Osteocyte (in vitro differentiated cells): ENCODE measurements at places on chromosomes 7 and 10. TPM values are rescaled to one million over a fixed set of nuclear protein-coding genes. Genes with fewer than 3 reads are reported as not detected.

DNA sequence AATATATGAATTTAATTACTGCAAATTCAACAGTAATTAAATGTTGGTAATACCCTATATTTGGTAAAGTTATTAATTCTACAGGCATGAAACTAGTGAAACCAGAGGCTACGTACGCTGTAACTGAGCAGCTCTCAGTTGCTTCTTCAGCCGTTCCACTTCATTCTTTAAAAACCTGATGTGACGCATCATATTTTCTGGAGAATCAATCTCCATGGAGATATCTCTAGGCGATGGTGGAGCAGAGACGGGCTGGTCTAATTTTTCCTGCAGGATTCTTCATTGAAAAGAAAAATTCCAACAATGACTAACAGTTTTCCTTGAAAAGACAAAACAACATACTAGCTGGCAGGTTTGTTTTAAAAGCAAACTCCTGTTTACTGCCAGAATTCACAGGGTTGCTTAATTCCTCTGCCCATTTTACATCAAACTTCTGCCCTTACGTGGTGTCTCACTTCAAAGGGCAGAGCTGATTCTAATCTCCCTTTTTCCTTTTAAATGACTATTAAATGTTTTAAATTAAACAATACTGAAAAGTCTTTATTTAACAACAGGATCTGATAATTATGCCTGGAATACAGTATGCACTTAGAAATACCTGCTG lies 59.4 kb upstream of the MRLN start:
- no peaks in the 10 kb centered on the region for H3K27me3 ChIP-seq
- H3K27ac ChIP-seq = no peak overlapping the region
- H3K4me1 ChIP-seq = peaks cover 11% of the 10 kb centered on the region
- no peak for DNase-seq
- H3K36me3 ChIP-seq = peaks cover 28% of the 10 kb centered on the region

Gene SPRN
- total RNA-seq = 2.2 and 2.7 TPM in 2 replicates

Gene OR2F2
- total RNA-seq = not detected in 2 replicates

GRCh38 chr7:109996927-109997326 lies 1094.0 kb upstream of the LRRN3 start:
- H3K27me3 ChIP-seq = no peaks in the 10 kb centered on the region
- H3K27ac ChIP-seq = no peak overlapping the region
- H3K4me3 ChIP-seq = no peak overlapping the region
- no peaks in the 10 kb centered on the region for H3K36me3 ChIP-seq
- H3K4me1 ChIP-seq = peaks cover 4% of the 10 kb centered on the region

DNA sequence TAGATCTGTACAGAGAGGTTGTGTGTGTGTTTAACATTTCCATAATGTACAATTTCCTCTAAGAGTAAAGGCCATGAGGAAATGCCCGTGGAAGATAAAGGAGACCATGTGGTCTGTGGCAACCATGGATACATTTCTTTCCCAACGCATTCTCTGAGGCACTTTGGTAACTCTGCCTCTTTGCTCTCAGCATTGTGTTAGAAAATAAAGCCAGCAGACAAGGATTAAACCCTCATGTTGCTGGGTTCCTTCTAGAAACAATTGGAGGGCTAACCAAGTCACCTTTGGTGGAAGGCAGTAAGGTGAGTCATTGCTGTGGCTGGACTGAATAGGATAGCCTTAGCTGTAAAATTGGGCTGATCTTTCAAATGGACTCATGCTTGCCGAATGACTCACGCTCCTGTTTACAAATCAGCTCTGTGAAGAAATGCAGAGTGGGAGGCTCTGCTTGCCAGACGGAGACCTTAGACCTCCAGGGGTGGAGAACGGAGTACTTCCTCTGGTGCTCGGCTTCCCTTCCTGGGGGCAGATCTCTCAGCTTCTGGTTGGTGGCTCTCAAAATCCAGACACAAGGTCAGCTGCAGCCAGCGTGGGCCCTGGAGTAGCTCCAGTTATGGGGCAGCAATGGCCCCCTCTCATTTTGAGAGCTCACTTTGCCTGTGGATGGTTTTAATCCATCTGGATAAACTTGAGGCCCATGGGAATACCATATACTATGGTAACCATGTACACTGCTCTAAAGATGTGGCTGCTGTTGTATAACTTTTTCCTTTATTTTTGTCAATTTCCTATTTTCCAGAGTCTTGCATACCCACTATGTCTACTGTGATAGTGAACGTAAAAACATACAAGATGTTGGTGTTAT lies 137.3 kb downstream of the TCF7L2 start:
- H3K27me3 ChIP-seq = no peaks in the 10 kb centered on the region
- DNase-seq = no peak
- H3K27ac ChIP-seq = peak overlapping the region; percentile 94
- H3K36me3 ChIP-seq = peaks cover 19% of the 10 kb centered on the region
- H3K4me1 ChIP-seq = peaks cover 43% of the 10 kb centered on the region

Gene PIP
- not detected in 2 replicates for total RNA-seq

GRCh38 chr10:29820890-29821461 lies 186.2 kb upstream of the SVIL start:
- H3K27ac ChIP-seq = no peak overlapping the region
- DNase-seq = no peak
- peaks cover 8% of the 10 kb centered on the region for H3K27me3 ChIP-seq
- H3K4me1 ChIP-seq = peaks cover 3% of the 10 kb centered on the region
- H3K36me3 ChIP-seq = no peaks in the 10 kb centered on the region

Gene COL17A1
- total RNA-seq = not detected in 2 replicates

DNA sequence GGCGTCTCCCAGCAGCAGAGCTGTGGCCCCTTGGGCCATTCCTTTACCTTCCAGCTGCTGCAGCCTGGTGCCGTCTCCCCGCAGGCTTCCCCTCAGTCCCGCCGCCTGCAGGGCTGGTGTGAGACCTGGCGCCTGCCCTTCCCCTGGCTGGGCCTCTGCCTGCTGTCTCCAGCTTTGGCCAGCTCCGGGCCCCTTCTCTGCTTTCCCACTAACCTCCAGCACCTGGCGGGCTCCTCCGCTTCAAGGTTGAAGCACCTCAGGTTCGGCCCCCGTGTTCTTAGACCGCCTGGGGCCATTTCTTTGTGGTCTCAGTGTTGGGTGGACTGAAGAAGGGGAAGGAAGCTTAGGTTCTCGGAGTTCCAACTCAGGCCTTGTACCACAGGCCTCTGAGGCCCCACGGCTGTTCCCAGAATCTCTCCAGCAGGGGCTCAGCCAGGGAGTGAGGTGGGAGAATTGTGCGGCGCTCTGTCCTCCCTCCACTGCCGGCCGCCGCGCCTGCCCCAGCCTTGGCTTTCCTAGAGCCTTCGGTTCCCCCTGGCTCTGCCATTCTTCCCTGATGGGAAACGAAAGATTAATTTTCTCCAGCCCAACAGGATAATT lies 30.3 kb downstream of the GBX1 start:
- H3K4me1 ChIP-seq = peaks cover 12% of the 10 kb centered on the region
- H3K27ac ChIP-seq = no peak overlapping the region
- no peak for DNase-seq
- no peak overlapping the region for H3K4me3 ChIP-seq
- no peaks in the 10 kb centered on the region for H3K27me3 ChIP-seq
- peaks cover 37% of the 10 kb centered on the region for H3K36me3 ChIP-seq

DNA sequence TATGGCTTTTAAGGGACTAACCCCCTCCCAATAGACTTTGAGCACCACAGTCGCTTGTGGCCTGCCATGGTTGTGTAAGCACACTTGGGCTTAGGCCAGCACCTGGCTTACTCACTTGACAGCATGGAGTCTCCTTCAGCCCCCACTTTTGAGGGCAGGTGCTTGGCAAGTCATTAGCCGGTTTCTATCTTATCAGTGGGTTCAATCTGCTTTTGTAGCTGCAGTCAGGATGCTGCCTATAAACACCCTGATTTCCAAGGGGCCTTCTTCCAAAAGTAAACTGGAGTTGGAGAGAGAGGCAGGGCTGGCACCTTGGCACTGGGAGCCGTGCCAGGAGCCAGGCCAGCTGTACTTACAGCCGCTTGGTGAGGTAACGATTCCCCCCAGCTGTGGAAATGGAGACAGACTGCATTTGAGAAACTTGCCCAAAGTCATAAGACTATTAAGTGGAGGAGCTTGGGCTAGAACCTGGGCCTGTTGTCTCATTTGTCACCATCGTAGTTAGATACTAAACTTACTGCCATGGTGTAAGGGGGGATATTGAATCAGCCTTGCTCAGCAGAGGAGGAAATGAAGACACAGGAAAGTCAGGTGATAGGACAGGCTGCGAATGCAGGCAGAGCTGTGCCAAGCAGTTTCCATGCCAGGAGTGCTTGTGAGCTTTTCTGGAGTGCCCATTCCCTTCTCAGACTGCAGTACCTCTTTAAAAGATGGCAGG lies 92.2 kb upstream of the EFCAB10 start:
- no peak overlapping the region for H3K27ac ChIP-seq
- H3K36me3 ChIP-seq = no peaks in the 10 kb centered on the region
- DNase-seq = no peak

- H3K4me1 ChIP-seq = peaks cover 4% of the 10 kb centered on the region
- H3K4me3 ChIP-seq = no peak overlapping the region
- H3K27me3 ChIP-seq = no peaks in the 10 kb centered on the region
Measured at GRCh38 chr10:127203067-127203466, 6.7 kb upstream of the INSYN2A start.

Gene GPAM
- 10.0 and 11.9 TPM in 2 replicates for total RNA-seq

GRCh38 chr7:55539380-55539779 lies 32.9 kb downstream of the VOPP1 start:
- H3K4me3 ChIP-seq = no peak overlapping the region
- H3K27ac ChIP-seq = peak overlapping the region; percentile 54
- no peak for DNase-seq

DNA sequence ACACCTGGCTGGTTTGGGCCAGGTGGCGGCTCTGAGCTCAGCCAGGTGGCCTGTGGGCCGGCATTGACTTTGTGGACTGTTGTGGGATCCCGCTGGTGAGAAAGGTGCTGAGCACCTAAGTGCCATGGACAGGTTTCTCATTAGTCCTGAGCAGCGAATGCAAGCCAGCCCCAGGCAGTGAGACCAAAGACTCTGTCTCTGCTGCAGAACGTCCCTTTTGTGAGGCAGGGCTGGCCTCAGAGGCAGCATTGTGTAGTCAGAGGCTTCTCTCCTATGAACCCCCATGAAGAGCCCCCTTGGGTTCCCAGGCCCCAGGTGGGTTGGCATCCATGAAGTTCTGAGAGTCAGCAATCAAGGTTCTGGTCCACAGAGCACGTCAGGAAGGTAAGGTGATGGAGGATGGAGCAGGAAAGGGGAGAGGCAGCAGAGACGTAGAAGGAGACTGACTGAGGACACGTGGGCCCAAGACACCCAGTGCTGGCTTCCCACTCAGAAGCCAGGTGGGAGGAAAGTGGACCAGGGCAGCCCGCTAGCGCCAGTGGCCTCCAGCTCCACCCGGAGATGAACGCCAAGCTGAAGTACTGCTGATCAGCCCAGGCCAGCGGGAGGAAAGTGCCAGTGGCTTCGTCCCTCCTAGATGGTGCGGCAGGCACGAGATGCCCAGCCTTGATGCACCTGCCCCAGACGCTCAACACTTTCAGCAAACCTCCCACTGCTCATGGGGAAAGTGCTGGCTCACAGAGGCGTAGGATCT lies 19.2 kb upstream of the PTPRN2 start:
- DNase-seq = peak; percentile 57
- H3K4me1 ChIP-seq = no peaks in the 10 kb centered on the region
- H3K4me3 ChIP-seq = no peak overlapping the region
- H3K27me3 ChIP-seq = no peaks in the 10 kb centered on the region
- no peak overlapping the region for H3K27ac ChIP-seq

Gene TBRG4
- total RNA-seq = 54.9 and 60.0 TPM in 2 replicates

DNA sequence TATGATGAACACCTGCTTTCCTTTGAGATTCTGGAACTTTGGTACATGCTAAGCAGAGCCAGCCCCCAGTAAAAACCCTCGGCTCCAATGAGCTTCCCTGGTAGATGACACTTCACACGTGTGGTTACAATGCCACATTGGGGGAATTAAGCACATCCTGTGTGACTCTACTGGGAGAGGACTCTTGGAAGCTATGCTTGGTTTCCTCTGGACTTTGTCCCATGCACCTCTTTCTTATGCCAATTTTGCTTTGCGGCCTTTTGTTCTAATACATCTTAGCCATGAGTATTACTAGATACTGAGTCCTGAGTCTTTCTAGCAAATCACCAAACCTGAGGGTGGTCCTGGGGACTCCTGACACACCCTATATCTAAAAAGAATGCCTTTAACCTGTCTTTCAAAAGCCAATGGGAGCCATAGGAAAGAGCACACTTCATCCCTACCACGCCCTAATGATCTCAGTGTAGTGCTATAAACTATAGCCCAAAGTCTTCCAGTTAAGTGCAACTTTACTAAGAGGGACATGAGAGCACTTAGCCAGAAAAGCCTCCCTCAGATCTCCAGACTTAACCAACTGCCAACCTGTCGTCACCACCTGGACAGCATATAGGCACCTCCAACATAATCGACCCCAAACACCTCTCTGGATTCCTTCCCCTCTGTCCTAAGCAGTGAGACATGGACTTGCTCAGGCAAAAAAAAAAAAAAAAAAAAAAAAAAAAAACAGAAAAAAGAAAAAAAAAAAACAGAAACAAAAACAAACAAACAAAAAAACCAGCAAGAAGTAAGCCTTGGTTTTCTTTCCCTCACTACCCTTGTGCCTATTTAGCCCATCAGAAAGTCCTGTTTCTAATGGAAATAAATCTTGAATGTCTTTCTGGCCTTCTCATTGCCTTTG lies 37.4 kb downstream of the CCDC6 start:
- H3K4me3 ChIP-seq = no peak overlapping the region
- H3K27ac ChIP-seq = no peak overlapping the region
- peaks cover 12% of the 10 kb centered on the region for H3K4me1 ChIP-seq
- H3K27me3 ChIP-seq = no peaks in the 10 kb centered on the region

Gene CLDN4
- 0.50 and 0.62 TPM in 2 replicates for total RNA-seq

DNA sequence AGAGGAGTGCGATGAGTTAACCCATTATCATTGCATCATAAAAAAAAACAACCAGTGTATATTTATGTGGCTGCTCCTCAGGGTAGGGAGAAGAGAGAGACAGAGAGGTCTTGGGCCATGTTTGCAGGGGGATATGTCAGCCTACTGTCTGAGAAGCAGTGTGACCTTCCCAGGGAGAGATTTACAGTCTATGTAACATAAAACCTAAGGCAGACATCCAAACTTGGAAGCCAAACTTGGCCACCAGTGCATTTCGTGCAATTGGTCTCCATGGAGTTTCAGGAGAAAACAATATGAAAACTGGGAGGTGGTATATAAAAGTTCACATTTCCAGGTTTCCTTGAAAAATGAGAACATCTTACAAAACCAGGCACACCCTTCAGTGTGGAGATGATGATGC lies 85.9 kb upstream of the CXCL12 start:
- peaks cover 13% of the 10 kb centered on the region for H3K4me1 ChIP-seq
- H3K27me3 ChIP-seq = peaks cover 4% of the 10 kb centered on the region
- no peak overlapping the region for H3K4me3 ChIP-seq
- no peak for DNase-seq
- no peak overlapping the region for H3K27ac ChIP-seq
- H3K36me3 ChIP-seq = no peaks in the 10 kb centered on the region

GRCh38 chr7:2862831-2863361 lies 18.8 kb upstream of the GNA12 start:
- H3K4me3 ChIP-seq = no peak overlapping the region
- DNase-seq = no peak
- no peaks in the 10 kb centered on the region for H3K27me3 ChIP-seq
- peak overlapping the region; percentile 99 for H3K27ac ChIP-seq
- peaks cover 25% of the 10 kb centered on the region for H3K4me1 ChIP-seq
- no peaks in the 10 kb centered on the region for H3K36me3 ChIP-seq

- DNase-seq = peak; percentile 67
- H3K4me1 ChIP-seq = peaks cover 16% of the 10 kb centered on the region
- no peak overlapping the region for H3K27ac ChIP-seq
- H3K27me3 ChIP-seq = no peaks in the 10 kb centered on the region
- no peaks in the 10 kb centered on the region for H3K36me3 ChIP-seq
- no peak overlapping the region for H3K4me3 ChIP-seq
Measured at GRCh38 chr10:49361735-49362568, 33.9 kb downstream of the DRGX start.

Gene ETV1
- total RNA-seq = 14.5 and 15.2 TPM in 2 replicates

Gene CFTR
- not detected in 2 replicates for total RNA-seq

- no peaks in the 10 kb centered on the region for H3K27me3 ChIP-seq
- H3K4me1 ChIP-seq = peaks cover 64% of the 10 kb centered on the region
- no peak overlapping the region for H3K4me3 ChIP-seq
Measured at GRCh38 chr7:54837168-54837567, 78.2 kb upstream of the SEC61G start.

Gene LRRD1
- total RNA-seq = 0.39 TPM in 1 of 2 replicates, not detected in the other

Gene SNCG
- 0.73 TPM in 1 of 2 replicates, not detected in the other for total RNA-seq

Gene GFRA1
- total RNA-seq = 41.8 and 44.1 TPM in 2 replicates
